ENCODE measurements at places on chromosomes 7 and 10.

GRCh38 chr10:22433875-22434274 lies 88.6 kb downstream of the SPAG6 start:
- no peak for DNase-seq

DNA sequence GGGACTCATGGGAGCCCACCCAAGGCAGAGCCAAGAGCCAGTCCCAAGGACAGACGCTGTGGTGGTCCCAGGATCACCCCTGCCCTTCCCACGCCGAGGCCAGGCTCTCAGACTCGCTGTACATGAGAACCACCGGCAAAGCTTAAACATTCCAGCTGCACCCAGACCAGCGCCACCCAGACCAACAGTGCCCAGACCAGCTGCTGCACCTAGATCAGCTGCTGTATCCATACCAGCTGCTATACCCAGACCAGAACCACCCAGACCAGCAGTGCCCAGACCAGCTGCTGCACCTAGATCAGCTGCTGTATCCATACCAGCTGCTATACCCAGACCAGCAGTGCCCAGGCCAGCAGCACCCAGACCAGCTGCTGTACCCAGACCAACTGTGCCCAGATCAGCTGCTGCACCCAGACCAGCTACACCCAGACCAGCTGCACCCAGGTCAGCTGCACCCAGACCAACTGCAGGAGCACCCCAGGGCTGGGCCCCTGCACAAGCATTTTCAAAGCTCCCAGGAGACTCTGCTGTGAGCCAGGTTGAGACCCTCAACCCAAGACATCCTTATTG lies 47.9 kb upstream of the CNPY1 start:
- DNase-seq = no peak

DNA sequence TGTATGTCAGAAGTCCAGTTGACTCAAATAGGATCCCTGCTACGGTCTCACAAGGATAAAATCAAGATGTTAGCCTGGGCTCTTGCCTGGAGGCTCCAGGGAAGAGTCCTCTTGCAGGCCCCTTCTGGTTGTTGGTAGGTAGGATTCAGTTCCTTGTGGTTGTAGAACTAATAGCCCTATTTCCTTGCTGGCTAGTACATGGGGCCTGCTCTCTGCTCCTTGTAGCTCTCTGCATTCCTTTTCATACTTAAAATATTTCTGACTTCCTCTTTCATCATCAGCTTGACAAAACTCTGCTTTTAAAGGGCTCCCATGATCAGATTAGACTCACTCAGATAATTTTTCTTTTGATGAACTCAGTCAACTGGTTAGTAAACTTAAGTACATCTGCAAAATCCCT lies 756.7 kb downstream of the GATA3 start:
- DNase-seq = no peak

DNA sequence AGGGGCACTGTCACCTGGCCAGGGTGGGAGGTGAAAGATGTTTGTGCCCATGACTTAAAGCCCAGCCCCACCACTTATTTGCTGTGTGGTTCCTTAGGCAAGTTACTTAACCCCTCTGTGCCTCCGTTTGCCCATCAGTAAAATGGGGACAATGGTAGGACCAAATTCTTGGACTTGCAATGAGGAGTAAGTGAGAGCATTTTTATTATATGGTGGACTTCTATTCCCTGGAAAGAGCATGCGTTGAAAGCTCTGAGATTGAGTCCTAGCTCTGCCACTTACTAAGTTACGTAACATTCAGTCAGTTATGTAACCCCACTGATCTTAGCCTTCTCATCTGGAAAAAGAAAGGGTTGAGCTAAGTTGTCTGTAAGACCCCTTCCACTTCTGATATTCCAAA lies 18.8 kb downstream of the VSIR start:
- DNase-seq = no peak

DNA sequence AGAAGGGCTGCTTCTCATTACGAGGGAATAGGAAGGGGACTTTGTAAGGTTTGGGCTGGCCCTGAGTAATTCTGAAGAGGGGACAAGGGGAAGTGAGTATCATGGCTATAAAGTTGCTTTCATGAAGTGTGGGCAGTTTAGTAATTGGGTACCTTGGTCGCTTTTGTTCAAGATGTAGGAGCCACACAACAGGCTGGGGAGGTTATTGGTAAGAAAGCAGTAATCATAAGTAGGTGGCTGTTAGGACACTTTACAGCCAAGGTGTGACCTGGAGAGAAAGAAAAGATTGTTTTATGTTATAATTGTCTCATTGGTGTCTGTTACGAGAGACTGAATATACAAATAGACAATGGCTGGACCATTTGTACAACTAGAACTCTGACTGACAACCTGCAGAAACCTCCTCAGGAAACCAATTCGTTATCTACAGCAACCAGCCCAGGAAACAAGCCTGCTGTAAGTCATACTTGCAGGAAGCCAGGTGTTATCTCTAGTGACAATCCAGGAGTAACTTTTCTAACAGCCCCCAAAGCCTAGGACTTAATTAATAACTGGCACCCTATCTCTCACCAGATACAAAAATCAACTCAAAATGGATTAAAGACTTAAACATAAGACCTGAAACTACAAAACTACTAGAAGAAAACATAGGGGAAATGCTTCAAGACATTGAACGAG lies 5.0 kb upstream of the CCM2 start:
- no peak for DNase-seq

GRCh38 chr7:28533267-28533666 lies 120.9 kb downstream of the CREB5 start:
- no peak for DNase-seq

DNA sequence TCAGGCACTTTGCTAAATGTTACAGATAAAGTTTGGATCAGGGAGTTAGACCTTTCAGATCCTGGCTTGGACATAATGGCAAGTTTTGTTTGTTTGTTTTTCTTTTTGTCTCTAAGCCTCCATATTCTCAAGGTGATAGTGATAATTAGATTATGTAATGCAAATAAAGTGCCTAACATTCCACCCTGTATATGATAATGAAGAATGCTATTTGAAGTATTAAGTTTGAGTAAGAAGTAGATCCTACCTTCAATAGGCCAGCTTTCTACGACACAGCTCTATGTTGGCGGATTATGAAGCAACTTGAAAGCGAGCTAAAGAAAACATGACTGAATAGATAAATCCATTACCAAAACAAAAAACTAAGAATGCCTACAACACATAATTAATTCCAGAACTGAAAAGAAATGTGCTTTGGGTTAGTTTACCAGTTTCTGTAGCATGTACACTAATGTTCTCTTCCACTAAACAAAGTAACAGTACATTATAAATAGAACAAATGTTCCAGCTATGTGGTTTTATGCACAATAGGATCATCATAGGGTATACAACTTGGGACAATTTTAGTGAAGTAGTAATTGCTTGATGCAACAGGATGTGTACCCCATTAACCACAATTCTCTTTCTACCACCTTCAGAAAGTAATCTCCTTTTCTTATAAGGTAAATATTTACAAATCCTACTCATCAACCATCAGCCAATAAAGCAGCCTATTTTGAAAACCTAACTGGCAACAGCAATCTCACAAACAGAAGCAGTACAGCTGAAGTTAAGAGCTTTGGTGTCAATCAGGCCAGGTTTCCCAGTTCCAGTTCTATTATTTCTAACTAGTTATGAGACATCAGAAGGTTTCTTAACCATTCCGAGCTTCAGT lies 1.5 kb downstream of the SEM1 start:
- DNase-seq = no peak

- DNase-seq = no peak
Measured at GRCh38 chr10:13016886-13017285, 15.4 kb upstream of the CCDC3 start.

GRCh38 chr7:47531584-47532492 lies 50.1 kb downstream of the TNS3 start:
- DNase-seq = no peak

DNA sequence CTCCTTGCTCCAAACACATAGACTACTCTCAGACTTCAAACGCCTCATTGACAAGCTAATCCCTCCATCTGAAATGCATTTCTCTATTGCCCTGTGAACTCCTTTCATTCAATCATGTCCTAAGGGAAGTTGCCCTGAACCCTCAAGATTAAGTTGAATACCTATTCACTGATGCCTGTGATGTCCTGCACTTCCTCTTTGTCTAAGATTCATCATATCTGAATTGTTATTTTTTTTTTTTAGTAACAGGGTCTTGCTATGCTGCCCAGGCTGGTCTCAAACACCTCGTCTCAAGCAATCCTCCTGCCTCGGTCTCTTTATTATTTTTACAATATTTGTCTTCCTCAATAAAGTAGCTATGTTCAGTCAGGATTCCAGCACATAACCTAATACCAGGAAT lies 3.2 kb downstream of the PSMA2 start:
- DNase-seq = no peak

Data from ELF-1 (cell line).